CD4-positive, alpha-beta T cell (primary cell): ENCODE measurements at places on chromosomes 4 and X.

GRCh38 chr4:162323919-162324318, 160.1 kb upstream of the FSTL5 start:
- DNase-seq, result no peak

DNA sequence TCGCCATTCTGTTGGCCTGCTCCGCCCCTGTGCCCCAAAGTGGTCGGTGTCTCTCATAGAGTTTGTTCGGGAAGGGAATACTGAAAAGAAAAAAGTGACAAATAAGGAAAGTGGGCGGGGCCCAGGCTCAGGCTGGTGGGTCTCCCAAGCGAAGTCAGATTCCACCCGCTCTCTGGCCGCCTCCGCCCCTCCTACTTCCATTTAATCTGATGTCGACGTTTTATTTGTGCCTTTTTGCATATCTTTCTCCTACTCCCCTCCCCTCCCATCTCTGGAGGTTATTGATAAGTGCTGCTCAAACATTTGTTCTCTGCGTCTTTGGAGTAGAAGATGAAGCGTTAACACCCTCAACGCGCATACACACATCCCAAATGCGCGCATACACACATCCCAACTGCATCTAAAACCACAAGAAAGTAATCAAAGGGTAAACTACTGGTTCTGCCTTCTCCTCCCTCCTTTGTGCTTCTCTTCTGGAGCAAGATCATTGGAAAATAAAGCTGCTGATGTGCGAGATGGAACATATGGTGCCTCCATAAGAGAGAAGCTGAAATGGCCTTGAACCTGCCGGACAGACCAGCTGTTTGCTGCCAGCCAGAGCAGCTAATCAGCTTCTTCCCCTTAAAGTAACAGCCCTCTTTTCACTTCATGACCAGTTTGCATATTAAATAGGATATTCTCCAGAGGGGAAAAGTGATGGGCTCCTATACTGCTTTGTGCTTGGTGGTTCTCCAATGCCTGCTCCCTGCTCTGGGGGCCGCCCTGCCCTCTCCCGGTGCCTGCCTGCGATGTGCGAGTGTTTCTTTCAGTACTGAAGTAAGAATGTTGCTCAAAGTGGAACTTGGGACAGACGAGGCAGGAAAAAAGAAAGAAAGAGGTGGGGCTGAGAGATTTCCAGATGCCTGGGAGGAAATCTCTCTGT, 3.1 kb downstream of the MAMLD1 start:
- DNase-seq, result no peak

- DNase-seq, result no peak
Measured at GRCh38 chr4:7844594-7844991, 95.1 kb downstream of the AFAP1 start.

GRCh38 chr4:120816296-120816965, 106.1 kb downstream of the PRDM5 start:
- no peak for DNase-seq

DNA sequence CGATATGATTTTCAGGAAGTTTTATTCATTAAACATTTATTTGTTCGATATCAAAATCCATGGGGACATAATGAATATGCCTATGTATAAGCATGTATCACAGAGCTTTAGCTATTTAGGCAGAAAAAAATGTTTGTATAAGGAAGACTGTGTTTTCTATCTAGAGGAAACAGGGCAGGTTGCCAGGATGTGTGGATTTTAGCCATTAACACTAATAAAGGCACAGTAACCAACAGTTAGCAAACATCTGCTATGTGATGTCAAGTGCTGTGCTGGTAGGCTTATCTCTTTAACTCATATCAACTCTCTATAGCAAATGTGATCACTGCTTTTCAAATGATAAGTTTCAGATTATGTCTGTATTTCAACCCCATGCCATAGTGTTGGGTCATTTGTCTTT, 708.9 kb upstream of the HS3ST1 start:
- no peak for DNase-seq
